ENCODE measurements at places on chromosomes 7 and 10.
A peak's percentile ranks its signal among the peaks of the same experiment; 100 is the strongest.

GRCh38 chr7:20665096-20665495 lies 49.6 kb downstream of the ABCB5 start:
- DNase-seq: no peak

- no peak for DNase-seq
Measured at GRCh38 chr10:47332371-47332770, 10.1 kb downstream of the GDF2 start.

GRCh38 chr10:34933676-34934075 lies 118.6 kb upstream of the PARD3 start:
- DNase-seq: peak; percentile 19

- DNase-seq: peak; percentile 74
Measured at GRCh38 chr10:11782793-11783557, 40.2 kb upstream of the PROSER2 start.

GRCh38 chr7:91378131-91378530 lies 113.9 kb downstream of the FZD1 start:
- no peak for DNase-seq

DNA sequence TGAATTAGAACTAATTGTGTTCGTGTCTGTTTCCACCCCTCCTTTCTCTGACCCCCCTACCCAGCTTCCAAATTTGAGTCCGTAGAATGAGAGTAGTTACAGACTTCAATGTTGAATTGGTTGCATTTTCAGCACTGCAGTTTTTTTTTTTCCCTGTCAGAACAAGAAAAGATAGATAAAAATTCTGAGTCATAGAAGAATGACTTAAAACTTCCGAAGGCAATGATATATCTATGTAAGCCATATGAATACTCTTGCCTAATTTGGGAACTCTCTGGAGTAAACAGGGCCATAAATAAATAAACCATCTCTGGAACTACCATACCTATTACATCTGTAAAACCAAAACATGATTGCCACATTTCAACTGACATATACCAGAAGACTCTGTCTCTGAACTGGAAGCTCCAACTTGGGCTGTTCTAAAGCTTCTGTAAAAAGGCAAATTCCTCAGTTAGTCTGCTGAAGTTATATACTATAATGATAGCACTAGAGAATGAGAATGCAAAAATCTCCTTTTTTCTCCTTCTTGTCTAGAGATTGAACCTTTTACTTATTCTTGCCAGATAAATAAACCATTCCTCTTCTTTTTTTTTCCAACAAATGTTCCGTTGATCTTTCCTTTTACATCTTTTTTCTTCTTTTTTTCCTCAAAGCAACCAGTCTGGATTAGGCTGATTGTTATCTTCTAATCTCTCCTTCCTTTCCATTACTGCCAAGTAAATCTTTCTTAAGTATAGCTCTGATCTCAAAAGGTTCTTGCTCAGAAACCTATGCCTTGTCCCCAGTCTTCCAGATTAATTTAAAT lies 23.5 kb downstream of the VCL start:
- peak; percentile 86 for DNase-seq

GRCh38 chr7:98136423-98136822 lies 29.8 kb downstream of the LMTK2 start:
- no peak for DNase-seq

DNA sequence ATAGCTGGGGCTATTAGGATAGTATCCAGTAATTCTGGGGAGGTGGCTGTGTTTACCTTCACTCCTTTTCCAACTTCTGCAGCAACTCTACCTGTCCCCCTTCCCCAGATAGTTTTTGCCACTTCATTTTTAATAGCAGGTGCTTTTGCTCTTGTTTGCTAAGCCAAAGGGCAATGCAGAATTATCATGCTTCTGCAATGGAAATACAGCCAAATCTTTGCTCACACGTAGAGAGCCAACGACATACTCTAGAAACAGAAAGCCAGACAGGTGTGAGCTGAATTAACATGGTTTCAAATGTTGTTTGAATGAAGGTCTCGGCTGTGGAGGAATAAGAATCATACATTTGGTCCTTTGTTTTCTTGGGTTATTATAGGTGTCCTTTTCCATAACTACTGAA lies 14.4 kb downstream of the PLEKHS1 start:
- DNase-seq: no peak

DNA sequence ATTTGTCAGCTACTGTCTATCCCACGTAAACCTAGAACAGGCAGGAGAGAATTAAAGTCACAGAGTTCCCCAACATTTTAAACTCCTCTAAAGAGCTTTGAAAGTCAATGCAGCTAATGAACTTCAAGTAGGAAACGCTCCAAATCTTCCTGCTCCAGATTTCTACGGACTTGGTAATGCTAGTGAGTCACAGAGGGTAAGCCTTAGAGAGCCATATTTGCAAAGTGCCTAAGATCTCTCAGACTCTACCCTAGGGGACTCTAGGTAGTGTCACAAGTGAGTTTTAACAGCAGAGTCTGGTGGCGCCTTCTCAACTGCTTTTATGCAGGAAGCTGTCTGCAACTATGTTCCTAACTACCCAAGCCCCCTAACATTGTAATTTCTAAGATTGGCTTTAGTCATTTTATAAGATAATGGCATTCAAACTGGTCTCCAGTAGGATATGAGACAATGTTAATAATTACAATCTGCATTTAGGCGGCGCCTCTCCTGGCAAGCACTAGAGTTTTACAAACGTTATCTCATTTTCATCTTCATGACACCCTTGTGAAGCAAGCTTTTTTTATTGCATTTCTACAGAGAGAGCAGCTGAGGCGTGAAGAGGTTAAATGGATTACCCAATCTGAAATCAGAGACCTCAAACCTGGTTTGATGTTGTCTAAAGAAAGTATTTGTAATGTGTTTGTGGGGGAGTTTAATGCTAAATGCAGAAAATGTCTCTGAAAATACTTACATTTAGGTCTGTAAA lies 22.0 kb upstream of the FZD1 start:
- DNase-seq: peak; percentile 51

- peak; percentile 15 for DNase-seq
Measured at GRCh38 chr10:117503244-117504205, 39.0 kb upstream of the EMX2 start.

- DNase-seq: peak; percentile 83
Measured at GRCh38 chr7:5549096-5549763, 125.6 kb upstream of the TNRC18 start.

- DNase-seq: no peak
Measured at GRCh38 chr7:85823396-85824080, 636.7 kb upstream of the SEMA3D start.

GRCh38 chr10:119659951-119660350 lies 8.8 kb downstream of the BAG3 start:
- DNase-seq: no peak

- DNase-seq: no peak
Measured at GRCh38 chr7:72710983-72711382, 117.0 kb downstream of the TYW1B start.

- no peak for DNase-seq
Measured at GRCh38 chr7:143975617-143976016, 21.0 kb downstream of the OR2F1 start.

GRCh38 chr7:106116161-106116704 lies 4.1 kb upstream of the SYPL1 start:
- no peak for DNase-seq

DNA sequence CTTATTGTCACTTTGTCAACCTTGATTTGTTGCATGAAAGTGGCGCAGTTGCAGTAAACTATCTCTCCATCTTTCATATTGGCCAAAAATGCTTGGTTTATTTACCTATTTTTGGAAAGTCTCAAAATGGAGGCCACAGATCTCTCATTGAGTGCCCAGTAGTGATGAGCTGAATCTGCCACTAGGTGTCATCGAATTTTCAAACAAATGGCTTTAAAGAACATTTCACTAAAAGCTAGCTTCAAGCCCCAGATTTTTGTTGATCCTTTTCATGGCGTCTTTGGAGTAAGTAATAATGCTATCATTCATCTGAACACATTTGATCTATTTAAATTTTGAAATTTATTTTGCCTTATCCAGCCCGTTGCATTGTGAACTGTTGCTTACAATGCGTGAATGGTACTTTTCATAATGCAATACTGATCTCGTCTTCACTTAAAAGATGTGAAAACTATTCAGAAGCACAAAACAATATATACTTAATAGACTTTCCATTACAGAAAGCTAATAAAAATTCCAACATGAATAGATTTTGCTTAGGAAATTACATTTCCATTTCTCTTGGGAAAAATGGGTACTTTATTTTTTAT lies 236.2 kb downstream of the DNAJB9 start:
- peak; percentile 62 for DNase-seq

DNA sequence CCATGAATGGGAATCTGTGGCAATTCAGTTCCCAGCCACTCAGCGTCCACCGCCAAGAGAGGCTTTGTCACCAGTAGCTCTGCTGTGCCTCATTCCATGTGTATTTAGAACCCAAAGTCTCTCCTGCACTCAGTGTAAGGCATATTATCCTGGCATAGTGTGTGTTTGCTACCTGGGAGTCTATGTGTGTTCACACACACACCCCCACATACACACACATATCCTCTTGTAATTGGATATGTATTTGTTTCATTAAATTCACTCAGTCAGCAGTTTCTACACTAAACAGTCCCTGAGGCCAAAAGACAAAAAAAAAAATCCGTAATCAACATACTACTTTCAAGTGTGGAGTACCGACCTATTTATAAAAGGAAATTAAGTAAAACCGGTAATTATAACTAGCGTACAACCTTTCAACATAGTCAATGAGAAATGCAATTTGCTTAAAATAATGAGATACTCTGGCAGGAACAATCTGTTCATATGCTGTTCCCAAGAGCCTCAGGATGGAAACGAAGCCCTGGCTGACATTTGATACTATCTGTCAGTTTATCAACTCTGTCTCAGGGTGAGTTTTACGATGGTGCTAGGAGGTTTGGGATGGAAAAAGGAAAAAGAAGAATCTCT lies 425.8 kb upstream of the CELF2 start:
- no peak for DNase-seq

DNA sequence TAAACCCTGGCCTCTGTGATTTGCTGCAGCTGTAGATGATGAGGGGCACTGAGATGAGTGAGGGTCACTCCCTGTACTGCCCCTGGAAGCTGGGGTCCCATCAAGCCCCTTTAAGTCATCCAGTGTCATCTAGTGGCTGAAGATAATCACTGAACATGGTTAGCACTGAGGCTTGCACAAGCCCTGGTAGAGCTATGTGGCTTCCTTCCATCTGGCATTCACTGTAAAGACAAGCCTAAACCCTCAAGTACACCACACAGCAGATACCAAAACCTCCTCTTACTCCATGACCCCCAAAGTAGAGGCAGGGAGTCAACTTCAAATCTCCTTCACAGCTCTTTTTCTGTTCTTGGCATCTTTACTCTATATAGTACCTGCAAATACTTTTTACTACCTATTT lies 72.7 kb upstream of the MRLN start:
- DNase-seq: peak; percentile 41

- peak; percentile 84 for DNase-seq
Measured at GRCh38 chr10:58756130-58756719, 243.6 kb downstream of the BICC1 start.

DNA sequence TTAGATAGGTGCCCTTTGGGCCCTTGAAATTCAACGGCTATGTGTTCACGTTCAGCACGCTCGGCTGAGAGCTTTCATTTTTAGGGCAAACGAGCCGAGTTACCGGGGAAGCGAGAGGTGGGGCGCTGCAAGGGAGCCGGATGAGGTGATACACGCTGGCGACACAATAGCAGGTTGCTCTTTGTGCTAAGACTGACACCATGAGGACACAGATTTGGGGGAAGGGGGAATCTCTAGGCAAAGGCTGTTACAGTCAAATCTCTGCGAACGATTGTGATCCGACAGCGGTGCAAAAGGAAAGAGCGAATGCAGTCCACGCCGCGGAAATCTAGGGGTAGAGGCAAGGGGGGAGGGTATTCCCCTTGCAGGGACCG lies 667 bp downstream of the KLLN start:
- no peak for DNase-seq

DNA sequence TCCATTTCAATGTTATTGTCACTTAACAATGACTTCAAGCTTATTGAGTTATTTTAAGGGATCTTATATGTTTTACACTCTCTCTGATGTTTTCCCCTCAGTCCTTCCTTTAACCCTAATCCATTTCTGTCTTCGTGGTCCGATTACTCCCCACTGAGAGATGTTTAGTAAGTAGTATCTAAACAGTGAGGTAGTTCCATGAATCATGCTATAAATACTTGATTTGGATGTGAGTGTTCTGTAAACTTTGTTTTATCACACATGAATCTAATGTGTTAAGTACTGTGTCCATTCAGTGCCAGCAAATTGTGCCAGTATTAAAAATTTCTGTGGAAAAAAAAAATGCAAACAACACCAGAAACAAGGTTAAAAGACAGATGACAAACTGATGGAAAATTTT lies 18.6 kb downstream of the RPP30 start:
- DNase-seq: no peak

GRCh38 chr10:17790651-17791050 lies 18.5 kb upstream of the MRC1 start:
- DNase-seq: no peak

GRCh38 chr10:121332829-121333765 lies 265.1 kb downstream of the FGFR2 start:
- no peak for DNase-seq

- peak; percentile 36 for DNase-seq
Measured at GRCh38 chr7:136845899-136846465, 22.5 kb upstream of the CHRM2 start.

GRCh38 chr7:67593794-67594193 lies 597.2 kb downstream of the TYW1 start:
- DNase-seq: no peak

DNA sequence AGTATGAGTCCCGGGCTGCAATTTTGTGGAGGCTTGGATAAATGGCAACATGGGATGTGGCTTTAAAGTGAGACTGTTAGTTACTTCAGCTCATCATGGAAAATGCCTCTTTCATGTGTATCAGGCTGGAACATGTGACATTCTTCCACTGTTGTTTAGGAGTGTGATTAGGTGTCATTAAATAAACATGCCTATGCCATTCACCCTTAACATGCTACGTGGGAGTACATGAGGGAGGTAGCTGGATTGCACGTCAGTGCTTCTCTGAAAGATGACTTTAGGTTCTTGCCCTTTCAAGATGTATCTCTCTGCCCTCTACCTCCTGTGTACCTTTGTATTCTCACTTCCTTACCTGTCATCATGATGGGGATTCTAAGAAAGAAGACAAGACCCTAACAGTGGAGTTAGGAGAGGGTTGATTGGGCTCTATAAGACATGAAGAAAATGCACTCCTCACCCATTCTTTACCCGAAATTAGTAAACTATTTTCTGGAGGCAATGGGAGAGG lies 8.9 kb downstream of the AKR1E2 start:
- DNase-seq: no peak

- DNase-seq: no peak
Measured at GRCh38 chr7:106034383-106034782, 71.3 kb downstream of the CDHR3 start.

GRCh38 chr7:117076426-117076943 lies 123.2 kb downstream of the ST7 start:
- no peak for DNase-seq

DNA sequence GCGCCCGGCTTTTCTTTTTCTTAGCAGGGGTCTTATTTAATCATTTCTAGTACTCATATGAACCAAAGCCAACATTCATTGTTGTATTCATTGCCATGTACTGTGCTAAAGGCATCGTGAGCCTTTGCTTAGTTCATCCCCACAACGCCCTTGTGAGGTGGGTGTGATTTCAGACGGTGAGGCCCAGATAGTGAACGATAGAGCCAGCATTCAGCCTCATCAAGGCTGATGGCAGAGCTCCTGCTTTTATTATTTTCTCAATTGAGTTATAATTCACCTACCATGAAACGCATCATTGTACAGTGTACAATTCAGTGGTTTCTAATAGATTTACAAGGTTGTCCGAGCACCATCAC lies 50.1 kb downstream of the HK1 start:
- DNase-seq: no peak

GRCh38 chr7:76155938-76156337 lies 45.8 kb upstream of the SRRM3 start:
- DNase-seq: peak; percentile 64

All from fibroblast of the aortic adventitia (primary cell).